ENCODE measurements at places on chromosomes 13 and 19. TPM values are rescaled to one million over a fixed set of nuclear protein-coding genes. Genes with fewer than 3 reads are reported as not detected.

CCDC122 gene
- total RNA-seq = 6.2 TPM

ZNF730 gene
- not detected for total RNA-seq

DNA sequence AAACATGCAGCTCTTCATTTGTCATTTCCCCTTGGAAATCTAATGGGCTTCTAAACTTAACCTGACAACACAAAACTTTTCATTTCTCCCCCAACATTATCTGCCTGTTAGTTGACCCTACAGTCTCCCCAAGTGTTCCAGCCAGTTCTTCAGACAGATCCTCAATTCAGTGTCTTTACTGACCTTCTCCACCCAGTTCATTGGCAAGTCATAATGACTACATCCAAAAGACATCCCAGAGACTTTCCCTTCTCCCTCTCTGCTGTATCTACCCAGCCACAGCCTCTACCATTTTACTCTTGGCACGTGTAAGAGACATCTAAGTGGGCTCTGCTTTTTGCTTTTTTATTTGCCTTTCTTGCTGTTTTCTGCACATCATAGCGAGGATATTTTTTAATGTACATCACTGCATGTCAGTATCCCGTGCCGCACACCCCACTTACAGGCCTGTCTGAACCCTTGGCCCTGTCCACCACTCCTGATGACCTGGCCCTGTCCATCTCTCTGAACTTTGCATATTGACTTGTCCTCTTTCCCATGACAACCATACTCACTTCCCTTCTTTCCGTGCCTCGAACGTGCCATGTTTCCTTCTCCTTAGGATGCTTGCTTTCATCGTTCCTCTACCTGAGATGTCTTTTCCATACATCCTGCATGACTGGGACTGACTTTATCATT lies 391.9 kb downstream of the IRS2 start:
- no peak for DNase-seq

- DNase-seq = no peak
Observed at GRCh38 chr13:66984241-66984640, 245.9 kb downstream of the PCDH9 start.

DNA sequence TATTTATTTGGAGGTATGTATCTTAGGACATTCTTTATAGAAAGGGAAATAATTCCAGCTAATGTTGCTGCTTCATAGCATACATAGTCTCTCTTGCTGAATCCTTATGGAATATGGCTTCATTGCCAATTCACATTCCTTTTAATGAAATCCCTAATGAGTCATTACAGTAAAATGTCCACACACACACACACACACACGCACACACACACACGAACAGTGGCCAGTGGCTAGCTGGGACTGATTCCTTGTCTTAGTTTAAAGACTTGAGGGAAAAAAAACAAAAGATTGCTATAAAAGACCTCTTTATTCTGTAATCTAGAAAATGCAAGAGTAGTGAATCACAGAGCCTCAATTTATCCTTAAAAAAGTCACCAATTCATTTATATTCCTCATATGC lies 301.6 kb downstream of the SLITRK6 start:
- peak; percentile 34 for DNase-seq

DNA sequence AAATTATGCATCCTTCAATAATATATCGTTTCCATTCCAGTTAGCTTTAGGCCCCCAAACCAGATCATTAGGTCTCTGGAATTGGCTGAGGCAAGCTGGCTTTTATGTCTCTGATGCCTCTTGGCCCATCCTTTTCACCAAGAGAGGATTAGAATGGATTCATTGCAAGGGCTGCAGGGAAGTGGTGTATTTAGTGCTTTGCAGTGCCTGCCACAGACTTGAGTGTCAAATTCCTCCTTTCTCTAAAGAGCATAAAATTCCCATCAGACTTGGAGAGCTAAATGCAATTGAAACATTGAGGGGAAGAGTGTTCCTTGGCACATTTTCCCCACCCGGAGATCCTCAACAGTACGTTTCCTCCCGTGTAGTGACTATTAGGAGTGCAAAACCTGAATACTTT lies 302.6 kb downstream of the ATP8A2 start:
- no peak for DNase-seq

GRCh38 chr19:49766930-49767299 lies at the start of gene AP2A1:
Gene AP2A1, plus strand, starts transcription at chr19:49767001. Its CDS starts 133 bp downstream, at chr19:49767134.
- no peak for DNase-seq

DNA sequence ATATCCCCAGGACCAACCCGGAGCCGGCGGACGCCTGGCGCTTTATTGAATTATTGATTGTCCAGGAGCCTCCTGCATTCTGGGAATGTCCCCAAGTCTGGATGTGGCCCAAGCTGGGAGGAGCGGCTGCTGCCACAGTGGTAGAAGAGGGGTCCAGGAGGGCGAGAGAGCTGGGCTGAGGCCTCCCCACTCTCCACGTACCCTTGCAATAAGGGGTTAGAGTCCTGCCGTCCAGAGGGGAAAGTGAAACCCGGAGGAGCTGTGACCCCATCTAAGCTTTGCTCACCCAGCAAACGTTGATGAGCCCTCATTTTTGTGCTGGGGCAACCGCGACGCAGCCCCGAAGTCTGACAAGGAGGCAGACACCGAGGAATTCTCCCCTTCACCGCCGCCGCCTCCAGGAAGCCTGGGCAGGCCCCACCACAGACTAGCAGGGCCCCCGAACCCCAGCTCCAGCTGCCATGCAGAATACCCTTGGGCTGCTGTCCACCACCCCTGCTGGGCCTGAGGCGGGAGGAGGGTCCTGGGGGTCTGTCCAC lies 1.4 kb upstream of the C2CD4C start:
- no peak for DNase-seq

DNA sequence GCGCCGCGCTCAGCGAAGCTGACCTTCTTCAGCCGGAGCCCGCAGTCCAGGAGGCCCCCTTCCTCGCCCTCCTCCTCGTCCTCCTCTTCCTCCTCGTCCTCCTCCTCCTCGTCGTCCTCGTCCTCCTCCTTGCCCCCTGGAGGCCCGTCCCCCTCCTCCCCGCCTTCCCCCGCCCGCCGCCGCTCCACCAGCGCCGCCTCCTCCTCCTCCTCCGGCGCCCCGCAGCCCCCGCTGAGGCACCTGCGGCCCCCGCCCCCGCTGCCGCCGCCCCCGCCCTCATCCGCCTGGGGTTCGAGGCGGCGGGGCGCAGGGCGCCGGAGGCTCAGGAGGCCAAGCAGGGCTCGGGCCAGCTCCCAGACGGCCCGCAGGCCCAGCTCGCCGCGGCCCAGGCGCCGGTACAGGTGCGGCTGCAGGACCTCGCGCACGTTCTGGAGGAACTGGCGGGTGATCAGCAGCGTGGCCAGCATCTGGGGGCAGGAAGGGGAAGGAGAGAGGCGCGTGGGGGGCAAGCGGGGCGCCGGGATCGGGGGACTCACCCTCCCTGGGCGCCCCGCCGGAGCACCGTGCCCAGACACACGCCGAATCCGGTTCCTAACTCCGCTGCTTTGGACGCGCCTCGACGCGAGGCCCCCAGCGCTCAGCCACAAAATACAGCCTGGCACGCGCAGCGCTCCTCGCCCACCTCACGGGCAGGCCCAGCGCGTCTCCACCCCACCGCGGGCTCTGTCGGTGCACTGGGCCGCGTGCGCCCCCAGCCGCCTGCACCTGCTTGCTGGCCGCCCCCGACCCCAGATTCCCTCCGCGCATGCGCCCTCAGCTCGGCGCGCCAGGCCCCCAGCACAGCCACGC lies 5.9 kb downstream of the ANO8 start:
- DNase-seq = no peak

- DNase-seq = no peak
Observed at GRCh38 chr13:74778946-74779345, 644.7 kb upstream of the KLF12 start.

DNA sequence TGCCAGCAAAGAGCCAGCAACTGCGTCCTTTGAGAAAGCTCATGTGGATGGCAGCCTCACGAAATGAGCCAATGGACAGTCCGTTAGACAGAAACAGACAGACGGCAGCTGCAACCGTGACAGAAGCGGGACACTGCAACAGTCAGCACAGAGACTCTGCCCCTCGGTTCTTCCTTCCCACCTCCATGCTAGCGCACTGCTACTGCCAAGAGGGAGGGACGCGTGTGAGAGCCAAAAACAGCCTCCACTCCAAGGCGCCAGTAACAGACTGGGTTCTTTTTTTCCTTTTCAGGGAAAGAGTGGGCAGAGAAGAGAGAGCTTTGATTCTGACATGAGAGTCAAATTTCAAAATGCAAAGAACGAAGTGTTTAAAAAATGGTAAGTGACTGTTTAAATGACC lies 77.5 kb downstream of the SERP2 start:
- no peak for DNase-seq

DNA sequence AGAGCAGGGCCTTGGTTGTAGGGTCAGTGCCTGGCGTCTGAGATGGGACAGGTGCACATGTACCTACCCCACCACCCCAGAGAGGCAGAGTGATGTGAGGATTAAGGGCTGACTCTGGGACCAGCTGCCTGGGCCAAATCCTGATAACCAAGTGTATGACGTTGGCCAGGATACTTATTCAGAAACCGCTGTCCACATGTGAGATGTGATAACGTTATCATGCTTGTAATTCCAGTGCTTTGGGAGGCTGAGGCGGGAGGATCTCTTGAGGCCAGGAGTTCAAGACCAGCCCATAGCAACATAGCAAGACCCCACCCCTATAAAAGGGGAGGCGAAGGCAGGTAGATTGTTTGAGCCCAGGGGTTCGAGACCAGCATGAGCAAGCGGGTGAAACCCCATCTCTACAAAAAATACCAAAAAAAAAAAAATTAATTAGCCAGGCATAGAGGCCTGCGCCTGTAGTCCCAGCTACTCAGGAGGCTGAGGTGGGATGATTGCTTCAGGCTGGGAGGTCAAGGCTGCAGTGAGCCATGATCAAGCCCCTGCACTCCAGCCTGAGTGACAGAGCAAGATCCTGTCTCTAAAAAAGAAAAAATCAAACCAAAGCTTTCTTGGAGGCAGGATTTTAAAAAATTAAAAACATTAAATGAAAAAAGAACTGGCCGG lies 10.0 kb downstream of the ADGRE5 start:
- no peak for DNase-seq

DNA sequence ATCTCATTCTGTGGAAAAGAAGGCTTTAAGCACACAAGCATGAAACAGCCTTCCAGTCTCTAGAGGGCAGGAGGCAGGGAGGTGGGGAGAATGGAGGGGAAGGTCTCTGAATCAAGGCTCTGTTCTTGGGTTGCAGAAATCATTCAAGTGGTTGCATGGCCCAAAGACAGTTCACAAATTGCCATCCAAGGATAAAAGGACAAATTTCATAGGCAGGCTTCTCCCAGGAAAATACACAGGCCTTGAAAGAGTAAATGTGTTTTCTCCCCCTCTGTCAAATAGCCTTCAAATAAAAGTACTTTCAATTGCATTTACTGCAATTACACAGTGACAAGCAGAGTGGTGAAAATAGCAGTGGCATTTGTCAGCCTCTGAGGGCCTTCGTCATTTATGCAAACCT lies 450.8 kb downstream of the DCT start:
- no peak for DNase-seq

DNA sequence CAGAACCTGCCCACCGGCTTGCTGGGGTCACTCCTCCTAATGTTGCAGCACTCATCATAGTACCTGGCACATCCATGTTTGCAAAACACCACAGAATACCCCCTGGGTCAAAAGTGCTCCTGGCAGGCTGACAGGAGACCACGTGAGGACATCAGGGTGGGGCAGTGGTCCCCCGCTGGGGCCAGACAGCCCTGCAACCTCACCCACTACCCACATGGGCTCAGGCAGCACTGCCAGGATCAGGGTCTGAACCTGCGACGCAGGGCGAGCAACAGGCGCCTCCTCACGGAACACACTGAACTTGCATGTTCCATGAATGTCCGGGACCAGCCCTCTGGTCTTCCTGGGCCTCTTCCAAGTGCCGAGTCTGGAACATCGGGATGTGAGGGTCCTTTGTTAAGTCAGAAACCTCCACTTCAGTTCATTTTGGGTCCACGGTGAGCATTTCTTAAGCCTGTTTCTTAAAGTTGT lies 1.4 kb upstream of the SLC7A9 start:
- no peak for DNase-seq

GRCh38 chr13:97953376-97953970 lies at the start of gene IPO5:
Gene IPO5, plus strand, starts transcription at chr13:97953675. Its CDS starts 23,022 bp downstream, at chr13:97976697.
- DNase-seq = no peak

- no peak for DNase-seq
Observed at GRCh38 chr19:40721936-40722661, 5.2 kb downstream of the ITPKC start.

- no peak for DNase-seq
Observed at GRCh38 chr19:42322305-42322704, 3.1 kb upstream of the MEGF8 start.

GRCh38 chr19:28873301-28873700 lies 339.6 kb downstream of the UQCRFS1 start:
- DNase-seq = no peak

DNA sequence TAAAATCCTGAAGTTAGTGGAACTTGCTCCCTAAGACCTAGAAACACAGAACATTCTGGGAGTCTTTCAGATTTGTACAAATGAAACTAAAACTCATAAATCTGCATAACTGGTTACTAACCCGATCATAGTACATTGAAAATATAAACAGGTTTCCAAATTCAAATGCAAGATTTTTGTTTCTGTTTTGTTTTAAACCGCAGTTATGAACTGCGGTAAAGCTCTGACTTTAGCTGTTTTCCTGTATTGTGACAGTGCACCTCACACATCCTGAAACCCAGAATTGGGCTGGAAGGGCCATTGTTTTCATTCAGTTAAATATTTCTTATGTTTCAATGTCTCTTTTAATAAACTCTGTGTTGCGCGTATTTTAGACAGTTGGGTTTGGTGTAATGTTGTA lies 204.7 kb downstream of the SHISA2 start:
- DNase-seq = no peak

All from Calu3 (cell line).